ENCODE measurements at places on chromosomes 5 and 9. TPM values are rescaled to one million over a fixed set of nuclear protein-coding genes. Genes with fewer than 3 reads are reported as not detected.

Gene IL13
- total RNA-seq, result not detected

Gene FBLL1
- 0.44 TPM for total RNA-seq

Gene TXNDC8
- total RNA-seq, result not detected

Gene DOK3
- total RNA-seq, result 1.8 TPM

Gene SLC6A7
- not detected for total RNA-seq

Gene CMYA5
- total RNA-seq, result 11.2 TPM

Gene TMEM171
- total RNA-seq, result 1.8 TPM

Gene C9orf153
- 0.50 TPM for total RNA-seq

Gene CDKN2A
- total RNA-seq, result 39.5 TPM

Gene GCNT1
- total RNA-seq, result 33.5 TPM

Gene ZNF462
- total RNA-seq, result 17.0 TPM

Gene PLPP7
- total RNA-seq, result 9.3 TPM

Gene DOCK2
- 3.1 TPM for total RNA-seq

Gene FOXD4
- 0.17 TPM for total RNA-seq

Gene EPB41L4B
- 0.15 TPM for total RNA-seq

Gene ECSCR
- total RNA-seq, result 0.33 TPM

Gene FST
- total RNA-seq, result 73.6 TPM

Gene PCDHGA12
- total RNA-seq, result 26.0 TPM

Measured in smooth muscle cell of trachea (primary cell).